Tongue (tissue), 3 donors: ENCODE measurements at places on chromosomes 11 and 22. TPM values are rescaled to one million over a fixed set of nuclear protein-coding genes. Genes with fewer than 3 reads are reported as not detected.

The CHRM1 gene
- 0.10 TPM for total RNA-seq

The BARX2 gene
- total RNA-seq = 14.3 TPM

- DNase-seq = no peak
These were observed 55.8 kb downstream of the CCDC34 start for GRCh38 chr11:27307232-27307631.

DNA sequence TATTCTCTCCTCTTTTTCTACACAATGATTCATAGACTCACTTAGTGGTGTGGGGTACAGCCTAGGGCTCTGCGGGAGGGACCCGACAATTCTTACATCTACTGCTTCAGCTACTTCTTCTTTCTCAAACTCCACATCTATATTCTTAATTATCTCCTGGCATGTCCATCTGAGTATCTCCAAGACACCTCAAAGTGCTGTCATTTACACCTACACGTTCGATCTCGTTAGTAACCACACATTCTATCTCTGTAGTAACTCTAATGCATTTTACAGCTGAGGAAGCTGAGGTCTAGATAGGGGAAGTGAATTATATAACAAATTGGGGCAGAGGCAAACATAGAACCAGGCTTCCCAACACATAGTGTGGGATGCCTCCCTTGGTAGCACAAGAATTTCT lies 27.7 kb upstream of the RRM1 start:
- DNase-seq = no peak

GRCh38 chr11:18608376-18608775 lies 8.8 kb downstream of the MISFA start:
- DNase-seq = peak; percentile 17

- DNase-seq = no peak
These were observed 656 bp downstream of the SRRD start for GRCh38 chr22:26484360-26484706.

DNA sequence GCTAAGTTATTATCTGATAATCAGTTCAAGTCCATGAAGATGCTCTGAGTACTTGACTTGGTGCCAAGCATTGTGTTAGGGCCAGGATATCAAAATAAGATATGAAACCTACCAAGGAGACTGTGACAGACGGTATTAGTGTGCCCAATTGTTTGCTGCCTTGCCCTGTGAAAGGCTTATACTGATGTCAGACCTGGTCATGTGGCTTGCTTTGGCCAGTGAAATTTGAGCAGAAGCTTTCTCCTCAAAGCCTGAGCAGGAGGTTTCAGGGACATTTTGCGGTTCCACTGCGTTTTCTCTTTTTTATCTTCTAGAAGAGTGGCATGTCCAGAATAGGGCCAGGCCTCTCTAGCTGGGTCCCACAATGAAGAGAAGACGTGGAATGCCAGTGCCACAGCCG lies 15.8 kb upstream of the PKNOX2 start:
- no peak for DNase-seq

GRCh38 chr11:100673063-100673462 lies 14.0 kb upstream of the ARHGAP42 start:
- no peak for DNase-seq

GRCh38 chr11:88208745-88209144 lies 33.5 kb upstream of the RAB38 start:
- DNase-seq = no peak

- DNase-seq = no peak
These were observed 9.5 kb downstream of the GRAMD1B start for GRCh38 chr11:123439616-123440015.

DNA sequence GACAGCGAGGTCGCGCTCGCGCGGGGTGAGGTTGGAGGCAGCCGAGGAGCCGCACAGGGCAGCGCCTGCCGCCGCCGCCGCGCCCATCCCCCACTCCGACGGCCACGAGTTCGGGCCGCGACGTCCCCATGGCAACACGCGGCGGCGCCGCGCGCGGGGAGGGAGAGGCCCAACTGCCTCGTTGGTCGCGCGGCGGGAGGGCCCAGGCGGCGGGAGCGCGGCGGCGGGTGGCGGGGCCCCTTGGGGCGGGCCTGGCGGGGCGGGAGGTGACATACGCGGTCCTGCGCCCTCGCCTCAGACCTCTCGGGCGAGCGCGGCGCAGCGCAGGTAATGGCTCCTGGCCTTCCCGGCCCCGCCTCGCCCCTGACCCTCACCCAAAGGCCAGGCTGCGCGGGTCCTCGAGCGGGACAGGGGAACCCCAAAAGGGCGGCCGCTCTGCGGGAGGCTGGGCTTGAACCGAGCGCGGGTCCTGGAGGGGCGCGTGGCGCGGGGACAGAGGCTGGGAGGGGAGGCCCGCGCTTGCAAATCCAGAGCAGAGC lies at the start of gene DEUP1:
DEUP1 (plus strand) TSS at position 297 of the 539 bp plus-strand sequence. CDS start 1,518 bp downstream, outside the sequence.
- DNase-seq = peak; percentile 69

DNA sequence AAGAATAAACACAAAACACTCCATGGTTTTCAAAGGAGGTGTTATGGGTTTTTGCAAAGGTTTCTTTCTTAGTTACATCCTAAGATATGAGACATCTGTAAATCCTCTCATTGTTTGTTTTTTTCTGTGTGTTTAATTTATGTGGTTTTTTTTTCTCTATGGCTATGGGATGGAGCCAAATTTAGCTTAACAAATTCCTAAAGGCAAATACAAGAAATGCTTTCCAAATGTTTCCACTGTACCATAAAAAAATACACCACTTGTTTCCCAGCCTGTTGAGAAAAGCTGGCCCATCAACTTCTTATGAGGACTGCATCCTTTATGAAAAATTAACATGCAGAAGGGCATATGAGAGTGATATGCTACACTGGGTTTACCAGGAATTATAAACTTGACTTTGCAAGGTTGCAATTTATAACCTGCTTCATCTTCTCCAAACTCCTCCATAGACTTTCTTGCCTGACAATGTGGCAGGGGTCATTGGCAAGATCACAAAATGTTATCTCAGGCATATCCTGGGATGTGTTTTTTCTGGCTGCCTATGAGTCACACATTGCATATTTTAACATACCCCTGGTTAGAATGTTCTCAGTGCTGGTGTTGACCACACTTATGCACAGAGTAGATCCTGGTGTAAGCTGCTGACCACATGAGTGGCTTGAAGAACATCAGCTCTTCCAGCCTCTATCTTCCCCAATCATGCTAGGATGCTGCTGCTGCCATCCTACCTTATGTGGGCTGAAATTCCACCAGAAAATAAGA lies 137.6 kb upstream of the TTC12 start:
- peak; percentile 82 for DNase-seq
